GM23338 (cell line): ENCODE measurements at places on chromosomes 16 and 17. TPM values are rescaled to one million over a fixed set of nuclear protein-coding genes. Genes with fewer than 3 reads are reported as not detected.

CRYM gene
- total RNA-seq: 15.5 and 18.0 TPM in 2 replicates

DNA sequence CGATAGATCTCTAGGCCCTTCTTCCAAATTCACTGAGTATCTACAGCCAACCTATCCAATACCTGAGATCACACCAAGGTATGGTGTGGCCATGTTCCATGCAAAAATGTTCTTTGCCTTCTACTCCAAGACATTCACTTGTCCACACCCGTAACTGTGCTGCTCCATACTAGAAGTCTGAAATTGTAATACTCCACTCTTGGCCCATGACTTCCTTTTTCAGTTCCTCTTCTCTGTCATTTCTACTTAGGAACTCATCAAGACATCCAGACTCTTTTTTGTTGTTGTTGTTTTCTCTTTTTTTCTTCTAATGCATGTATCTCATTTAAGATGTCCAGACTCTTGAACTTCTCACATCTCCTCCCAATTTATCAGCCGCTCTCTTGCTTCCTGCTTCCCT, 42.5 kb upstream of the KSR1 start:
- DNase-seq: no peak

CDRT15 gene
- not detected in 2 replicates for total RNA-seq

RAB11FIP4 gene
- 65.1 and 65.6 TPM in 2 replicates for total RNA-seq
